ENCODE measurements at places on chromosomes 3 and 15. TPM values are rescaled to one million over a fixed set of nuclear protein-coding genes. Genes with fewer than 3 reads are reported as not detected.

DNA sequence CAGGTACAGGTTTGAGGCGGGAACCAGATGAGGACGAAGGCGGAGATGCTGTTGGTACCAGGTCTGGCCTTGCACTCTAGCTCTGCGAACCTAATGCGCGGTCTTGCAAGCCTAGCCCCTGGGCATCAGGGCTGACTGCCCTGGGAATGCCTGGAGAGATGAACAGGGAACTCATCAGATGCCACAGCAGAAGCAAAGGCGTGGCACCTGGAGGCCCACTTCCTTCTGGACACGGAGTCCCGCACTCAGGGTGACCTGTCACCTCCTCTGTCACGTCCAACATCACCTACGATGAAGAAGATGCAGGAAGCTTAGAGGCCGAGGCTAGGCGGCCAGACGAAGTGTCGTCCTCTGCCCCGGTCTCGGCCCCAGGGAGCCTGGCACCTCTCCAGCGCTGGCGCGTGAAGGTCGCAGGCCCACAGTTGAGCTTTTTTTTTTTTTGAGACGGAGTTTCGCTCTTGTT, 9.4 kb downstream of the RPLP1 start:
- H3K27me3 ChIP-seq: no peaks in the 10 kb centered on the region
- H3K27ac ChIP-seq: peak overlapping the region; percentile 75
- DNase-seq: no peak
- peaks cover 8% of the 10 kb centered on the region for H3K36me3 ChIP-seq
- peak overlapping the region; percentile 43 for H3K4me3 ChIP-seq
- peaks cover 3% of the 10 kb centered on the region for H3K4me1 ChIP-seq

- no peak overlapping the region for H3K4me3 ChIP-seq
- no peak for DNase-seq
- peaks cover 80% of the 10 kb centered on the region for H3K27me3 ChIP-seq
- H3K36me3 ChIP-seq: no peaks in the 10 kb centered on the region
- no peak overlapping the region for H3K27ac ChIP-seq
Observed at GRCh38 chr3:180036092-180036670, 556 bp downstream of the PEX5L start.

DNA sequence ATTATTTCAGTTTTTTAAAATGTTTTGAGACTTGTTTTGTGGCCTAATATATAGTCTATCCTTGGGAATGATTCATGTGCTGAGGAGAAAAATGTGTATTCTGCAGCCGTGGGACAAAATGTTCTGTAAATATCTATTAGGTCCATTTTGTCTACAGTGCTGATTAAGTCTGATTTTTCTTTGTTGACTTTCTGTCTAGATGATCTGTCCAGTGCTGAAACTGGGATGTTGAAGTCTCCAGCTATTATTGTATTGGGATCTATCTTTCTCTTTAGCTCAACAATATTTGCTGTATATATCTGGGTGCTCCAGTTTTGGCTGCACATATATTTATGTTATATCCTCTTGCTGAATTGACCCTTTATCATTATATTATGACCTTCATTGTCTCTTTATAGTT, 85.2 kb downstream of the UBE2E2 start:
- H3K4me3 ChIP-seq: no peak overlapping the region
- H3K27me3 ChIP-seq: no peaks in the 10 kb centered on the region
- no peak overlapping the region for H3K27ac ChIP-seq
- no peaks in the 10 kb centered on the region for H3K4me1 ChIP-seq

DNA sequence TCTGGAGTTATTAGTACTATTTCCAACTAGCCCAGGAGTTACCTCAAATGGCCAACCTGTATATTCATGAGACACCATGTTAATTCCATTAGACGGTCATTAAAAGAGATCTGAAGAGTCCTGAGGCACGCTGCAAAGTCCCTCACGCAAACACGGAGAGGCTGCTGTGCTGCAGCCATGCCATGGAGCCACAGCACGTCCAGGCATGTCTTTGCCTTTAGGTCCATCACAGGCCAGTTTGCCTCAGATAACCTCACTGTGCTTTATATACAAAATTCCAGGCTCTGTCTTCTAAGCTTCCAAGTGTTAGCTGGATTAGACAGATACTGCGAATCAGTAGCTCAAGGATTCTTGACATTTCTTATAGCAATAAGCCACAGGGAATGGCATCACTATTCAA, 9.8 kb upstream of the PLAAT1 start:
- no peaks in the 10 kb centered on the region for H3K4me1 ChIP-seq
- H3K4me3 ChIP-seq: no peak overlapping the region
- DNase-seq: no peak
- H3K36me3 ChIP-seq: no peaks in the 10 kb centered on the region
- no peaks in the 10 kb centered on the region for H3K27me3 ChIP-seq
- no peak overlapping the region for H3K27ac ChIP-seq

- no peak overlapping the region for H3K4me3 ChIP-seq
- no peaks in the 10 kb centered on the region for H3K27me3 ChIP-seq
- no peak for DNase-seq
- no peaks in the 10 kb centered on the region for H3K36me3 ChIP-seq
- H3K4me1 ChIP-seq: no peaks in the 10 kb centered on the region
Observed at GRCh38 chr3:18898911-18899310, 249.4 kb upstream of the KCNH8 start.

DNA sequence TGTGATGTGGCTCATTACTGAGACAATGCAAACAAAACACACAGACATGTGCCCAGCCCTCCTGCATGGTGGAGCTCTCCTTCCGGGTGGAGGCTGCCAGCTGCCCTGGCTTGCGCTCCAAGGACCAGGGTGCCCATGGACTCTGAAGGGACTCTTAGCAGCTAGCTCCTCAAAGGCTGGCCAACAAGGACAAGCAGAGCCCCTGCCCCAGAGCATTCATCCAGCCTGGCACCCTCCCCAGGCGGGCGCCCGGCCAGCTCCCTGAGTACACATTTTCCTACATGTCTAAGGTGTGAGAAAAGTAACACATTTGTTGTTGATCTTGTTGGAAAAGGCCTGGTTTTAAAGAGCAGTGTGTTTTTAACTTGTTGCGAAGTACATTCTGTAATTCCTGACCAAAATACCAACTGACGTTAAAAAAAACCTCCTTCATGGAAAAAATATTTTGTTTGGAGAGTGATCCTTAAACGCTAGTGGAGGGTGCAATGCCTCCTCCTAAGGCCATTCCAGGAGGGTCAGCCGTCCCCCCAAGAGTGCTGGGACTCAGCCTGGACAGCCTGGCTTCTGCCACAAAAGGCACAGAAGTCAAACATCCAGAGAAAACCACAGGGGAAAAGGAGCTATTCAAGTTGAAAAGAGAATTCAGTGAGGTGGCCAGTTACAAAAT, 86.9 kb downstream of the KLF15 start:
- H3K4me1 ChIP-seq: peaks cover 16% of the 10 kb centered on the region
- peak overlapping the region; percentile 68 for H3K27ac ChIP-seq
- H3K27me3 ChIP-seq: no peaks in the 10 kb centered on the region
- H3K36me3 ChIP-seq: no peaks in the 10 kb centered on the region
- DNase-seq: no peak
- H3K4me3 ChIP-seq: no peak overlapping the region

DNA sequence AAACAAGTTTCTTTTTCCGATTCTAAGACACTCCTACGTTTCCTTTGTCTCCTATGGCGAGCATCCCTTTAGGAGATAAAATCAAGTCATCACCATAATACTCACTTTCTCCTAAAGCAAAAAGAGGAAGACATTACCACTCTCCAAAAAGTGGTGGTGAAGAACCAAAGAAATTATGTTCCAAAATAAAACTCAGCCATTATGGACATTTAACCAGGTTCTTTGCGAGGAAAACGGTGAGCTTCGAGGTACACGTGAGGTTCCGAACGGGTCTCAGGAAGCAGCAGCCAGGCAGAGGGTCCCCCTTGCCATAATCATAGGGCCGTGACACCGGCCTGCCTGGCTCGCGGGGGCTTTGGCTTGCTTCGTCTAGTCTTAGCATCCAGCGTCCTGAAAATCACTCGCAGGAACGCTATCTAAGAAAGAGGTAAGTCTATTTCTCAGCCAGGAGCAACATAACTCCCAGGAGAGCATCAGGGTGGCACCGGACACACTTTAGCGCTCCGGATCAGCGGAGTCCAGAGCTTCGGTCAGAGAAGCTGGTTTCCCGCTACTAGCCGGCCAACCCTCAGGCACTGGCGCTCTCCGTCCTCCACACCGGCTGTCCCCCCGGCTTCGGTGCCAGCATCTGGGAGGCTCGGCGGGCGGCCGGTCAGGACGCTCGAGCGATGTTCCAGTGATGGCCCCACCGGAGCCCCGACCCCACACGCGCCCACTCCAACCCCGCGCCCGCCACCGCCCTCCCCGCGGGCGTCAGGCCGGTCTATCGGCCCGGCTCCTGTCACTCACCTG, 581 bp downstream of the IP6K1 start:
- peak overlapping the region; percentile 84 for H3K4me3 ChIP-seq
- no peaks in the 10 kb centered on the region for H3K4me1 ChIP-seq
- peak overlapping the region; percentile 81 for H3K27ac ChIP-seq
- no peak for DNase-seq
- no peaks in the 10 kb centered on the region for H3K27me3 ChIP-seq

DNA sequence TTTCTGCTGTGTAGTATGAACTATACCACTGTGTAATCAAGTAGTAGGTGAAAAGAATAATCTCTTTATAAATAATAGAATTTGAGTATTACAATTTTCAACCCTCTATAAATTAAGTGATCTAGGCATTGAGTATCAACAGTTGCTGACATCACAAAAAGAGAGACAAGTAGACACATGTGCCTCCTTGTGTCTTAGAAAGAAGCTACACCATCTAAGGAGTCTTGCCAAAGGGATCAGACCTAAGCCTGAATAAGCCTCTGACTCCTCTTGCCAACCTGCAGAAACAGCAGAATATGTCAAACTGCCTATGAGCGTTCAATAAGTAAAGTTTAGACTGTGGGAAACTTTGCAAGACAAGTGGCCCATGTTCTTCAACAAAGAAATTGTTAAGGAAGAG, 5.8 kb upstream of the MTMR10 start:
- H3K27ac ChIP-seq: no peak overlapping the region
- H3K4me3 ChIP-seq: no peak overlapping the region
- H3K27me3 ChIP-seq: peaks cover 3% of the 10 kb centered on the region
- no peaks in the 10 kb centered on the region for H3K36me3 ChIP-seq

DNA sequence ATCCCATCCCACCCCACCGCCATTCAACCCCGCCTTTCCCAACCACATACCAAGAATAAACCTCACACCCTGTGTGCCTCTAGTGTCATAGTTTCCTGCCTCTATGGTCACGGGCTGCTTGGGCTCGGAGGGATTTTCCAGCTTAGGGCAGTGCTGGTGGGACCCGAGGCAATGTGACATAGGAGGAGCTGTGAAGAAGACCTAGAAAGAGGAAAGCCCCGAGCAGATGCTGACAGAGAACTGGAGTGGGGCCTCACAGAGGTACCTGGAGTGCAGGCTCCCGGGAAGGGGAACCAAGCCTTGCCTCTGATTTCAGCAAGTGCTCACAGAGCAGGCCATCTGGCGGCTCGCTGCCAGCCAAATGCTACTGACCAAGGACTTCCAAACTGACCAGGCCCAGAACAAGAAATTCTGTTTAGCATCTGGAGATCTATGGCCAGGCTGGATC, 27.5 kb downstream of the BHLHE40 start:
- H3K4me3 ChIP-seq: no peak overlapping the region
- H3K27me3 ChIP-seq: no peaks in the 10 kb centered on the region
- H3K36me3 ChIP-seq: no peaks in the 10 kb centered on the region
- no peak overlapping the region for H3K27ac ChIP-seq
- DNase-seq: no peak
- H3K4me1 ChIP-seq: no peaks in the 10 kb centered on the region

DNA sequence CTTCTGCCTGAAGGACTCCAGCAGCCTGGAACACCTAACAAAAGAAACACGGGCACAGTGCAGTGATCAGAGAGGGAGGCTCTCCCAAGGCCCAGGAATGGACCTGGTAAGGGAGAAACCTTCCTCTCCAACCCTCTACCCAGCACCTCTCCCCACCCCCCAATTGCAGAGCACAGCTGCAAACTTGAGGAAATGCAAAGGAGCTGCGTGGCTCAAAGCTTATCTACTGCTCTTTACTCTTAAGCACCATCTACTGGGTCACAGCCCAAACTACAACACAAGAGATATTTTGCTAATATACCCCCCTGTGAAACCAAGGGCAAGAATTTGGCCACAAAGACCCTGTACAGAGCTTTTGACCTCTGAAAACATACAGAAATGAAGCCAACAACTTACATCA, 328.3 kb downstream of the OXSM start:
- no peaks in the 10 kb centered on the region for H3K4me1 ChIP-seq
- no peak overlapping the region for H3K4me3 ChIP-seq
- H3K27ac ChIP-seq: no peak overlapping the region
- H3K36me3 ChIP-seq: no peaks in the 10 kb centered on the region

GRCh38 chr3:107216711-107217110, 160.5 kb upstream of the CCDC54 start:
- H3K27me3 ChIP-seq: no peaks in the 10 kb centered on the region
- no peak for DNase-seq
- no peak overlapping the region for H3K27ac ChIP-seq
- H3K4me3 ChIP-seq: no peak overlapping the region
- H3K4me1 ChIP-seq: no peaks in the 10 kb centered on the region

GRCh38 chr3:126357295-126358037, at the start of gene KLF15:
Gene KLF15 (minus strand): TSS chr3:126357408. CDS start chr3:126352922, 4,486 bp downstream.
- peak; percentile 91 for DNase-seq
- peaks cover 11% of the 10 kb centered on the region for H3K36me3 ChIP-seq
- peaks cover 28% of the 10 kb centered on the region for H3K4me1 ChIP-seq
- H3K27ac ChIP-seq: peak within 1 kb of the TSS; percentile 83
- H3K4me3 ChIP-seq: peak within 1 kb of the TSS; percentile 77

DNA sequence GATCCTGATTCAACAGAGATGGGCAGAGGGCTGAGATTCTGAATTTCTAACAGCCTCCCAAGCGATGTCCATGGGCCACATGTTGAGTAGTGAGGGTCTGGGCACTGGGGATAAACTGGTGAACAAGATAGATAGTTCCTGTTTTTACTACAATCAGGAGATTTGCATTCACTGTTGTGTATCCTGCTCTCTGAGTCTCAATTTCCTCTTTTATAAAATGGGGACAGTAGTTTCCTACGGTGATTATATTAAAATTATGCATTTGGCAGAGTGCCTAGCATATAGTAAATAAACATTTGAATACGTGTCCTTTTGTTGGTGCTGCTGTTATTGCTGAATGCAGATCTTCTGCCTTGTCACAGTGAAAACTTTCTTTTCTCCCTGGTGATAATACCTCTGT, 102.5 kb downstream of the MYH15 start:
- peak; percentile 37 for DNase-seq
- H3K27ac ChIP-seq: no peak overlapping the region
- no peaks in the 10 kb centered on the region for H3K27me3 ChIP-seq
- no peak overlapping the region for H3K4me3 ChIP-seq
- peaks cover 6% of the 10 kb centered on the region for H3K4me1 ChIP-seq

GRCh38 chr15:78712797-78713515, 71.9 kb upstream of the CHRNB4 start:
- H3K27ac ChIP-seq: no peak overlapping the region
- no peaks in the 10 kb centered on the region for H3K4me1 ChIP-seq
- H3K27me3 ChIP-seq: peaks cover 48% of the 10 kb centered on the region
- DNase-seq: no peak

- H3K4me3 ChIP-seq: no peak overlapping the region
- no peaks in the 10 kb centered on the region for H3K4me1 ChIP-seq
- H3K27ac ChIP-seq: no peak overlapping the region
Observed at GRCh38 chr3:14208977-14209394, 30.4 kb downstream of the LSM3 start.

- no peaks in the 10 kb centered on the region for H3K27me3 ChIP-seq
- H3K27ac ChIP-seq: no peak overlapping the region
- peak; percentile 8 for DNase-seq
Observed at GRCh38 chr3:159080256-159080655, 278.4 kb downstream of the MFSD1 start.

Gene RARRES1
- total RNA-seq: not detected

Gene IFRD2
- 62.2 TPM for total RNA-seq

Gene GOLGA8A
- total RNA-seq: 65.6 TPM

Gene EOMES
- total RNA-seq: not detected
